ENCODE measurements at places on chromosomes 7 and 10. TPM values are rescaled to one million over a fixed set of nuclear protein-coding genes. Genes with fewer than 3 reads are reported as not detected.
A peak's percentile ranks its signal among the peaks of the same experiment; 100 is the strongest.

DNA sequence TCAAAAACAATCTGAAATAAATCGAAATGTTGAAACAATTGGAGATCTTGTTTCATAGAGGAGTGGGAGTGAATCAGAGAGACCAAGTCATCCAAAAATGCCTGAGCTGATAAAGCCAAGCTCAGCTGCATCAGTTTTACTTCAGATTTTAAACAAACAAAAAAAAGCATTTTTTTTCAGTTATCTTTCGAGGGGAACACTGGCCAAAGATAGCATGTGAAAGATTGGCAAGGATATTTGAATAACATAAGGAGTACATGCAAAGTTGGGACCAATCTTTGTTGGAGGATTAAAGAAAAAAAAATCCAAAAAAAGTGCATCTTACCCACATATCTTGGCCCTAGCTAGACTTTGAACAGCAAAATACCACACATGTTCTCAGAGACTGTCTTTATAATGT, 47.2 kb downstream of the RHOBTB1 start:
- DNase-seq = no peak

- DNase-seq = no peak
Observed at GRCh38 chr10:31912289-31912688, 16.3 kb downstream of the ARHGAP12 start.

- DNase-seq = no peak
Observed at GRCh38 chr7:16652888-16653287, 6.9 kb downstream of the BZW2 start.

- DNase-seq = no peak
Observed at GRCh38 chr10:114143160-114143559, 30.8 kb downstream of the CCDC186 start.

- DNase-seq = no peak
Observed at GRCh38 chr7:41573015-41573414, 129.9 kb downstream of the INHBA start.

DNA sequence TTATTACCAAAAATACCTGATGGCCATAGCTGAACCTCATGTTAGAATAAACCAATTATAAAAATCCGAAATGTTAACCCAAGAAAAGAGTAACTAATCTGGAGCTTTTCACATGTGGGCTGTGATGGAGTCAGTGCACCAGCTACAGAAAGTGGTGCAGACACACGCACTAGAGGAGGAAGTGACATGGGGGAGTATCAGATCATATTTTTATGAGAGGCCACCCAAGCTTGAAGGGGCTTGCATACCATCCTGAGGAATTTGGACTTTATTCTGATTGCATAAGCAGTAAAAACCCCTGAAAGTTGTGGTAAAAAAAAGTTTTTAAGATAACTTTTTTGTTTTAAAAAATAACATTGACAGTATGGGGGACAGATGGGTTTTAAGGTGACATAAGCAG, 1148.5 kb upstream of the CELF2 start:
- DNase-seq = no peak

- DNase-seq = peak; percentile 100
Observed at GRCh38 chr7:1459512-1459892, 232 bp upstream of the MICALL2 start.

GRCh38 chr7:132618271-132618955, 42.1 kb upstream of the PLXNA4 start:
- DNase-seq = no peak

MKX gene
- 0.10 TPM for total RNA-seq

GRCh38 chr10:75295868-75296441, 60.2 kb upstream of the COMTD1 start:
- DNase-seq = no peak

DNA sequence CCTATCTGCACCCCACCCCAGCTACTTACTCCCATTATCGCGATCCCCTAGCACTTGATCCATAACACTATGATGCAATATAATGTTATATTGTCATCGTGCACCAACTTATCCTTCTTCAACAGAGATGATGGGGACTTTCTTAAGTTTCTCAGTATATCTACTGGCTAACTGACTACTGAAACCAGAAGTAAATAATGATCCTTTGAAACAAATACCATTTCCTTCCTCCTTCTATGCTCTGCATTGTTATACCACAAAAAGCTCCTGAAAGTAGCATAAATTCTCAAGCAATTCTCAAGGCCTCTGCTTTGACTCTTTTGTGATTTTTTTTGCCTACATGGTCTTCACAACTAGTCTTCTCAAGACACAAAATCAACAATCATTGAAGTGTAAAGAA, 68.9 kb downstream of the HTR7 start:
- no peak for DNase-seq

- DNase-seq = no peak
Observed at GRCh38 chr7:33221390-33221789, 92.0 kb downstream of the BBS9 start.

PPP1R9A gene
- total RNA-seq = 20.2 TPM

- DNase-seq = peak; percentile 36
Observed at GRCh38 chr10:93746844-93747284, 10.9 kb upstream of the LGI1 start.

LIPK gene
- total RNA-seq = not detected

DNA sequence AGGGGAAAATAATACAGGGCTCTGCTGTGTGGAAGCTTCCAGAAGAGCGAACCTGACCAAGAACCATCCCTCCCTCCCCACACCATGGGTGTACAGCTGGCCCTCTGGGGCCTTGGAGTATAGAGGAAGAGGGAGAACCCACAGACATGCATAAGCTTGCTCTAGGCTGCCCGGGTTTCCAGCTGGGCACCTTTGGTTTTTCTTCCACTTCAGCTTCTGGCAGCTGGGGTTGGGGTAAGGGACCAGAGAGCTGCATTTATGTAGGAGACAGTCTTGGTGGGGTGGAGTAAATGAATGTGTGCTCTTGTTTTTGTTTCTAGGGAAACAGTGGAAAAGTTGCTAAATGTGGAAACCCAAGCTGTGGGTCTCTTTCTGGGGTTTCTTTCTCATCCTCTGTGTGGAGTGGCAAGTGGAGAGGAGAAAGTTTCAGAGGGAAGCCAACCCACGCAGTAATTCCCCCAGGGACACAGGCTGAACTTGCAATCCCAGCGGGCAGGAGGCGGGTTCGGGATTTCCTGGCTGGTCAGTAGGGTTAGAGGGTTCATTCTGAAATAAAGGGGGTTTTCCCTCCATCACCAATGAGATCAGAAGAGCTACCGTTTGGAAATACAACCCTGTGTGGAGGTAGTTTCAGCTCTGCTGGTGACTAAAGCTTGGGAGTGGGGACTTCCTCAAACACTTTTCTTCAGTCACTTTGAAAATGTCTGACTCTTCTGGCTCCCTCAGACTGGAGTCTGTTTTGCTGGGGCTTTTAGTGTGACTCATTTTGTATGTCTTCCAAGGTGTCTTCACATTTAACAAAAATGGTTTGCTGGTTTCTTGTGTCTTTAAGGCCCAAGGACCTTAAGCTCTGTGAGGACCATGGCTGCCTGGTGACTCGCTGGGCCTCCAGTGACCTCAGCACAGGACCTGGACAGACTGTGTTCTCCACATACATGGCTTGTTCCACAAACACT, 22.2 kb upstream of the SRGN start:
- no peak for DNase-seq

- no peak for DNase-seq
Observed at GRCh38 chr7:50676079-50676478, 106.6 kb downstream of the GRB10 start.

CPVL gene
- total RNA-seq = 4.9 TPM

- DNase-seq = no peak
Observed at GRCh38 chr10:112532189-112532588, 85.2 kb downstream of the VTI1A start.

GRCh38 chr10:5563991-5564536, 39.3 kb downstream of the CALML3 start:
- DNase-seq = no peak

- DNase-seq = no peak
Observed at GRCh38 chr10:62443866-62444265, 69.7 kb downstream of the ZNF365 start.

GRCh38 chr7:130662426-130662825, 6.1 kb downstream of the COPG2 start:
- no peak for DNase-seq

GRCh38 chr10:11828682-11829284, 5.6 kb downstream of the PROSER2 start:
- no peak for DNase-seq

TMEM26 gene
- 0.50 TPM for total RNA-seq

CALCR gene
- not detected for total RNA-seq

SUFU gene
- total RNA-seq = 7.6 TPM

FAM25G gene
- 0.98 TPM for total RNA-seq

DNA sequence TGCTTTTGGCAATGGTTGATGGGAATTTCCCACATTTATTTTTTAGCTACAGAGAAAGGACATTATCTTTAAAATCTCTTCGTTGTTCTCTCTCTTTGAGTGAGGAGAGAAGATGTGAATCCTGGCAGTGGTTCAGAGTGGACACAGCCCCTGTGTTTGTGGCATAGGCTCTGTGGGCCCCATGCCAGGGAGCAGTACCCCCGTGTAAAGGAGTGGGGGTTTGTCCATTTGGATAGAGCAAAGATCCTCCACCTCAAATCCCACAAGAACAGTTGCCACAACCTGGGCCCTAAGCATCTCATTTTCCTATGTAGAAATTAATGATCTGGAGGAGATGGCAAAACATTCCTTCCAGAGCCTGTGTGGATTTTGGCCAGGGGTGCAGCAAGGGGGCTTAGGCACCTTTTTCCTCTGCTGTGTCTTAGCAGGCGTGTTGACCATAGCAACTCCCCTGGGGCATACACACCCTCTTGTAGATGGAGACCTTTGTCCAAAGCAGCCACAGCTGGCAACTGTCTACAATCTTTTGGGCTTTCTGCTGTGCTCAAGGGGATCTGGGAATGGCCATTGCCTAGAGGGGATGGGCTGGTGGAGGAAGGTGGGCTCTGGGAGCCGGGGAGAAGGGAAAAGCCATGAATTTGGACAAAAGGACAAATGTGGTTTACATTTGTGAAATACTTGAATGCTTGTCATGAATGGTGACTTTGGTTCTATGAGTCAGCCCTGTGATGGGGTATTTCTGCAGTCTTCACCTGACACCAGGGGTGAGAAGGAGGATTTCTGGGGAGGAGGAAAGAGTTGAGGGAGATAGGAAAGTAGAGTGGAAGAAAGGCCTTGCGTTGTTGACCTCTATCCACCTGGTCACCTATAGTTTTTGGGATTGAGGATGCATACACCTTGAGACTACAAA, 92.0 kb downstream of the TCF7L2 start:
- DNase-seq = no peak

GRCh38 chr10:124648738-124649137, 95.4 kb downstream of the FAM53B start:
- peak; percentile 55 for DNase-seq

- peak; percentile 39 for DNase-seq
Observed at GRCh38 chr10:13765641-13766341, 179.0 kb downstream of the PRPF18 start.

CCDC172 gene
- total RNA-seq = not detected

DNA sequence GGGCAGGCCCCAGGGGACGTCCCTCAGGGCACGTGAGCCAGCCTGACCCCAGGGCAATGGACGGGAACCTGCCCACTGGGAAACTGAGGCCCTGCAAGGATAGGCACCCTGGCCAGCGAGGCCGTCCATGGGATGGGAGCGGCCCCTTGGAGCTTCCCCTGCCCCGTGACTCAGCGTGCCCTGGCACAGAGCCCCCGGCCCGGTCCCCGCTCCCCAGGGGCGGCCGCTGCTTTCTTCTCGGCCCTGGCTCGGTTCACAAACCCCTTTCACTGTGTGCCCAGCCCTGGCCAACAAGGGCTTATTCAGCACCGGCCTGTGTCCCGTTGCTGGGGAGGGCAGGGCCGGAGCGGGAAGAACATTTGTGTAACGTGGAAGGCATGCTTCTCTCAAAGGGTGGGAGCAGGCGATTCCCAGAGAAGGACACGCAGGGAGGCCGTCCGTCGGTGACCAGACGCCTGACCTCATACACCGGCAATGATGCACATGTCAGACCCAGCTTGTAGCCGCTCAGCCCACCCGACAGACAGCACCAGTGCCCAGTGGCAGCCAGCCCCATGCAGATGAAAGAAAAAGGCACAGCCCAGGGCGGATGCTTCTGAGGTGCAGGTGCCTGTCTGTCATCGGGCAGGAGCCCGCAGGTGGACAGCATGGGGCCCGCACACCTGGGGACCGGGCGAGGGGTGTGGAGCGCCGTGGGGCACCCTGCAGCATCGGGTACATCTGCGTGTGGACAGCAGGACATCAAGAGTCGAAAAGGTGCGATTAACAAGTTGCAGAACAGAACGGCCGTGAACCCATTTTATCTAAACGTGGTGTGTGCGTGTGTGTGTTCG, 94.5 kb downstream of the PDGFA start:
- DNase-seq = no peak

Measured in colonic mucosa (tissue), 4 donors.